ENCODE measurements at places on chromosomes 4 and X.

GRCh38 chr4:117137145-117137544, 51.8 kb upstream of the TRAM1L1 start:
- DNase-seq = no peak

GRCh38 chrX:68503836-68504636, 5.2 kb downstream of the YIPF6 start:
- DNase-seq = peak; percentile 62

DNA sequence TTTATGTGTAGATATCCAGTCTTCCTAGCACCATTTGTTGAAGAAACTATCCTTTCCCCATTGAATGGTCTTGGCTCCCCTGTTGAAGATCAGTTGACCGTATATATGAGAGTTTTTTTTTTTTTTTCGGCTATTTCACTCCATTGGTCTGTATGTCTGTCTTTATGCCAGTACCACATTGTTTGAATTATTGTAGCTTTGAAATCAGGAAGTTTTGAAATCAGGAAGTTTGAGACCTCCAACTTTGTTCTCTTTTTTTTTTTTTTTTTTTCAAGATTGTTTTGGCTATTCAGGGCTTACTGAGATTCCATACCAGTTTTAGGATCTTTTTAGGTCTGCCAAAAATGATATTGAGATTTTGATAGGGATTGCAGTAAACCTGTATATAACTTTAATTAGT, 4.3 kb upstream of the SCD5 start:
- no peak for DNase-seq

DNA sequence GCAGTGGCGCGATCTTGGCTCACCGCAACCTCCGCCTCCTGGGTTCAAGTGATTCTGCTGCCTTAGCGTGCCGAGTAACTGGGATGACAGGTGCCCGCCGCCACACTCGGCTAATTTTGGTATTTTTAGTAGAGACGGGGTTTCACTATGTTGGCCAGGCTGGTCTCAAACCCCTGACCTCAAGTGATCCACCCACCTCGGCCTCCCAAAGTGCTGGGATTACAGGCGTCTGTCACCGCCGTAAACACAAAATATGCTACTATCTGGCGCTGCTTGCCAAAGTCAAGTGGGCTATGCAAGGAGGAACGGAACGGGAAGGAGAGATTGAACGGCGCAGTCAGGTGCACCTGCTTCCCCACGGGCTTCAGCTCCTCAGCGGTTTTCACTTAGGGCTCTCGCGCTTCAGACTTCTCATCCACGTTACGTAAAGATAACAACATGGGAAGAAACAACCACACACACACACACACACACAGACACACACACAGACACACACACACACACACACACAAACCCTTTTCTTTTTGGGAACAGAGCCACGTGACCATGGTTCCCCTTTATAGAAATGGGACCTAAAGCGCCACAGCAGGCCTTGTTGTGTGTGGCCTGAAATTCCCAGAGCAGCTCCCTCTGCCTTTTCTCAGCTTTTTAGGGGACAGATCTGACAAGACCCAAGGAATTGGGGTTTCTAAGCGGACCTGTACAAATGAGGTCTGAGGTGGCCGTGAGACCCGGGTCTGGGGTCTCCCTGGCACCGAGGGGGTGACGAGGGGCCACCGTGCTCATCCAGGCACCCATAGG, 1.5 kb downstream of the P2RY8 start:
- peak; percentile 73 for DNase-seq

DNA sequence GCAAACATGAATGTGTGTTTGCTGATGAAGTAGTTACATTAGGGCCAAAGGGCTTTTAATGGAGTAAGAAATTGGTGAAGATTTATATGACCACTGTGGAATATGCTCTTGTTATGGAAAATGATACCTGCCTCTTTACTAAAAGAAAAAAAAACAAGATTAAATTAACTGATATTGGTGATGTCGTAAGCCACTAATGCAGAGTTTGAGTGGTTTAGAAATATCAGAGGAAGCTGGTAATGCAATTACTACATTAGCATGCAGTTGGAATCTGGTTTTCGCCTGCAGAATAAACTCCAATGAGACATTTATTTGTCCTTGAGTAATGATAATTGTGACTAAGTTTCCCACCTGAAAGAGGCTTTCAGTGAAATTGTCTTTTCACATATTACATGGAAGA, 597.9 kb downstream of the GALNTL6 start:
- no peak for DNase-seq

DNA sequence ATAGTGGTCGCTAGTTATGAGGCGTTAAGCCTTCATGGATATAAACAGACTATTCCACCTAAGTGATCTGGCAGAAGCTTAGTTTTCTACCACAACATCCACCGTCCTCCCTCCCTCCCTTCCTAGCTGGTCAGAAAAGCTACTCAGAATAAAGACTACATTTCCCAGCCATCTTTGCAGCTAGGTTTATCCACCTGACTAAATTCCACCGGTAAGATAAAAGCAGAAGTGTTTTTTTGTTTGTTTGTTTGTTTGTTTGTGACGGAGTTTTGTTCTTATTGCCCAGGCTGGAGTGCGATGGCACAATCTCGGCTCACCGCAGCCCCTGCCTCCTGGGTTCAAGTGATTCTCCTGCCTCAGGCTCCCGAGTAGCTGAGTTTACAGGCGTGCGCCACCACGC, 44.3 kb downstream of the HELT start:
- no peak for DNase-seq

GRCh38 chr4:38914854-38915253, 47.2 kb downstream of the FAM114A1 start:
- DNase-seq = no peak
